ENCODE measurements at places on chromosomes 3 and 15.

DNA sequence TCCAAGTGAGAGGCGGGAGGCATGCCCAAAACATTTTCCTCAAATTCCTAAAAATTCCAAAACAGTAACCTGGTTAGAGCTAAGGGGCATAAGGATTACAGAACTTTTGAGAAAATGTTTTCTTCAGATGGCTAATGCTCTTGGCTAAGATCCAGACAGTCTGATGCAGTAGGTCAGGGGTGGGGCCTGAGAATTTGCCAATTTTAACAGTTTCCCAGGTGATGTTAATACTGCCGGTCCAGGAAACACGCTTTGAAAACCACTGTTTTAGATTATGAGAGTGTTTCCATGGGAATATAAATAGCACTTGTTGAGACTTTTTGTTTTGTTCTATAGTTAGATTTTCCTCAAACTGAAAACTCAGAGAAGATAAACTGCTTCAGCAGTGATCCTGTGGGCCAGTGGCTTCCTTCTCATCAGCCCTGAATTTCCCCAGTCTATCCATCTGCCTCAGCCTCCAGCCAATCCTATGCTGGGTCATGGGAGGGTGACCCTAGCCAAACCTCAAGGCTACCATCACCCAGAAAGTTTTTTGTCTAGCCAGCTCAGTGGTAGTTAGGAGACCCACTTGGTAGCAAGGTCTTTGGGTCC lies 71.6 kb upstream of the ACP3 start:
- no peak for DNase-seq

GRCh38 chr3:133535971-133536881 lies 37.3 kb upstream of the CDV3 start:
- no peak for DNase-seq

- no peak for DNase-seq
These were observed 58.5 kb downstream of the ECT2 start for GRCh38 chr3:172808969-172809546.

DNA sequence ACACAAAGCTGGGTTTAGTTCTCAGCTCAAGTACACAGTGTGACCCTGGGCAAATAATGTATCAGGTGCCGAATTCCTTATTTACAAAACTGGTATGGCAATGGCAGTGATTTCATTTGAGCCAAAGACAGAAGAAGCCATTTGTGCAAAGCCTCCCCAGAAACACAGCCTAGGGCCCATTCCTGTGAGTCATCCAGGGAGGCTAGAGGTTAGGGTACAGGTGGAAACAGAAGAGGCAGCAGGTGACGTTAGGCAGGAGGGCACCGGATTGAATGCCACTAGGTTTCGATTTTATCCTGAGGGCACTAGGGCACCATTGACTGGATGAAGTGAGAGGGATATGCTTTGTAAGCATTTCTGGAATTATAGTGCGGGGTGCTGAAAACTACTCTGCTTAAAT lies 766.9 kb upstream of the NR2F2 start:
- DNase-seq = no peak

DNA sequence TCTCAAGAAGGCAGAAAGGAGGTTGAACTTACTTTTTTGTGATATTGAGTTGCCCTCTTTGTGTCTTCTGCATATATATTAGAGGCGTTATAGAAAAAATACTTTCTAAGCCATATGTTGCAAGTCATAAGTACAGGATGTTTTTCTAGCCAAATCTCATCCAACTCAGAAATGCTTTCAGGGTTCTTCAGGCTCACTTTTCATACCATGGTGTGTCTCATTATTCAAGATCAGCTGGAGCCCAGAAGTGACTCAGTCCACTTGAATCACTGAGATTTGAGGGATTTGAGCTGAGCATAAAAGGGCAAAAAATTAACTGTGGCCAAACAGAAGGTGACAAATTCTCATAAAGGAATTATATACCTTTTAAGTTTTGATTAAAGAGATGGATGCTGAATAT lies 157.3 kb downstream of the WNT5A start:
- DNase-seq = no peak

- no peak for DNase-seq
These were observed 13.7 kb upstream of the ALCAM start for GRCh38 chr3:105352976-105353375.

DNA sequence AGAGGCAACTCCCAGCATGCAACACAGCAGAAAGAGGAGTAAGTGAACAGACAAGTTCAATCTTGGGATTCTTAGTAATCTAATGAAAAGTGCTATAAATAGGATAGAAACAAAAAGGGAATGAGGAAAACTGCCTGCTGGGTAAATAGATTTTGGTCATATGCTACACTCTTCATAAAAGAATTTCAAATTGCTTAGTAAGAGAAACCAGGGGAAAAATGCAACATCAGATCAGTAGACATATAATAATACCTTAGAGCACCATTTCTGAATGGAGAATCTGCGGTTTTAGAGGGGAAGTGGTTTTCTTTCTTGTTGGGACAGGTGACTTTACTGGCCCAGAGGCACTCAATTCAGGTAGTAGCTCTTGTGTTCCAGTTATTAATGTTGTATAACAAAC lies 13.4 kb upstream of the TBC1D5 start:
- no peak for DNase-seq

DNA sequence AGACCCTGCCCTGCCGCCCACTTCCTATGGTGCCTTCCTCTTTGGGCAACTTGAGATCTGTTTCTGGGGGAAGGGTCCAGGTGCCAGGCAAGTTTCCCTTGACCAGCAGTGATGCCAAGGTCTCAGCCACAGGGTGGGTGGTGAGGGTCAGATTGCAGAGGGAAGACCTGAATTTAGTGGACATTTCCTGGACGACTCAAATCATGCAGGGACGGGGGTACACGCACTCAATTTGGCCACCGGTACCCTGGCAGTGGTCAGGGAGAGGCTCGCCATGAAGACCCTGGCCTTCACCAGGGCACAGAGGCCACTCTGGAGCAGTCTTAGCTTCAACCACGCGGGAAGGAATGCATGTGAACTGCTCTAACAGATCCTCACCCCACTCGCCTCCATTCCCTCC lies 1.5 kb upstream of the GRIP2 start:
- no peak for DNase-seq

DNA sequence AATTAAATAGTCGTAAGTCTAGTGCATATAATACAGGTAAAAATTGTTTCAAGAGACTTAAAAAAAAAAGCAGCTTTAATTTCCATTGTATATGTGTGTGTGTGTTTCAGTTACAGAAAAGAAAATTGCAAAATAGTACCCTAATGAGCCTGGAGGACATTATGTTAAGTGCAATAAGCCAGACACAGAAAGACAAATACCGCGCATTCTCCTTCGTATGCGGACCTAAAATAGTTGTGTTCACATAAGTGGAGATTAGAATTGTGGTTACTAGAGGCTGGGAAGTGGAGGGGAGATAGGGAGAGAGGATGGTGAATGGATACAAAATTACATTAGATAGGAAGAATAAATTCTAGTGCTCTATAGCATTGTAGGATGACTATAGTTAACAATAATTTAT lies 3.6 kb downstream of the MESD start:
- DNase-seq = no peak

GRCh38 chr3:10875914-10876313 lies 59.9 kb downstream of the SLC6A11 start:
- no peak for DNase-seq

GRCh38 chr3:46367811-46368210 lies 2.9 kb upstream of the CCR5 start:
- no peak for DNase-seq

DNA sequence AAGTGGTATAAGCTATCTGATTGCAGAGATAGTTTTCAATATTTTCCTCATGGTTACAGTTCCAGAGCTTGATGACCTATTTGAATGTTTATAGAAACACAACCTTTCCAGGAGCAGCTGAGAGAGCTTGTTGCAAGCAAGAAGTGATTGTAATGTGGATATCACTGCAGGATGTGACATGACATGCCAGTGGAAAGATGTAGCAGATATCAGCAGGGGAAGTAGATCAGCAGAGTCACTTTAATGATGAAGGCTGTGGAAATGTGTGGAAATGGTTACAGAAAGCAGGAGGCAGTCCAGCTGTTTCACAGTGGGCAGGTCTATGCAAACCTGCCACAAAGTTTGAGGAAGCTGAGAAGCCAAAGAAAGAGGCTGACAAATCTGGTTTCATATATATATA lies 21.0 kb downstream of the TMEM158 start:
- no peak for DNase-seq

- no peak for DNase-seq
These were observed 54.5 kb upstream of the FNDC3B start for GRCh38 chr3:171984883-171985282.

- no peak for DNase-seq
These were observed 64.1 kb downstream of the CFAP44 start for GRCh38 chr3:113377158-113377557.

- DNase-seq = no peak
These were observed 82.6 kb upstream of the CSPG5 start for GRCh38 chr3:47661121-47661752.

- no peak for DNase-seq
These were observed 7.6 kb downstream of the GADL1 start for GRCh38 chr3:30886888-30887287.

- no peak for DNase-seq
These were observed 153.6 kb upstream of the ONECUT1 start for GRCh38 chr15:52943746-52944145.

- no peak for DNase-seq
These were observed 39.0 kb downstream of the IFT57 start for GRCh38 chr3:108183181-108183580.

DNA sequence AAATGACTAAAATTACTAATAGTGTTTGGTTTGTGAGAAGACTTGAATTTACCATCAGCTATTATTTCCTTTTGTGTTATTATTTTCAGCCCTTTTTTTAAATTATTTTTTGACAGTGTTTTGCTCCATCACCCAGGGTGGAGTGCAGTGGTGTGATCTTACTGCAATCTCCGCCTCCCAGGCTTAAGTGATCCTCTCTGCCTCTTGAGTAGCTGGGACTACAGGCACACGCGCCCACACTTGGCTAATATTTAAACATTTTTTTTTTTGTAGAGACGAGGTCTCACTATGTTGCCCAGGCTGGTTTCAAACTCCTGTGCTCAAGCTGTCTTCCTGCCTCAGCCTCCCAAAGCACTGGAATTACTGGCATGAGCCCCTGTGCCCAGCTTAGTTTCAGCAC lies 31.7 kb upstream of the UTS2B start:
- no peak for DNase-seq

DNA sequence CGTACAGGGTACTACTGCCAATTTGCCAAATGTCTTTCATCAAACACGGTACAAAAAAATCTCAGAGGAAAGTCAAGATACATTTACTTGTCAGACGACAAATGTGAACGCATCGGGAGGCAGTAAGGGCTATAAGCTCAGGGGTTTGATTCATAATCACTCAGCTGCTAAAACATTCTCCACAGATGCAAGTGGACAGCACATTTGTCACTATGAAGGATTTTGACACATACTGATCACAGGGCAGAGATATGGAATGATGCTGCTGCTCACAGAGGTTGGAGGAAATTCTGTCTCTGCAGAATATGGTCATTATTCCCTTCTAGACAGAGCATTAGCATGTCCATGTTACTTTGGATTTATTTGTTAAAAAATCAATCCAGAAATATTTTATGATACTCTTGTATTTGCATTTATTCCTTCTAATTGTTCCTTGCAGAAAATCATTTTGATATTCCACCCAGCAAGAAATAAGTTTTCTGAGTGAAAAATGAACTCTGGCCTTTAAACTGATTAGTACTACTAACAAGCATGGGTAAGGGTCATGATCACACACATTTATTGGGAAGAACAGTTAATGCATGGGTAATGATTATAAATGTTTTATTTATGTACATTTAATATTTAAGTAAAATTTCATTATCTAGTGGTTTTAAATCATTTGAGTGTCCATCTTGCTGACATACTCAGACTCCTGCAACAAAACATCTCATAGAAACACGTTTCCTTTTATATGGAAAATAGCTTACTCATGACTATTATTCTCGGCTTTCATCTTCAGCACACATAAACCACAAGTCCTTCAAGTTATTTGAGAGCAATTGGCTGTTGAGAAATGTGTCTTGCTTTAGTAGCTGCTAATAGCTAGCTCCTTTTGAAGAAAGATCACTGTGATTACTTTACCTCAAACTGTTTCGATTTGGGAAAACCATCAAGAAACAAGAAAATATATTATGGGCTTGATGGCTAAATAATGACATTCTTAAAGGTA lies 559.3 kb downstream of the MECOM start:
- DNase-seq = no peak

DNA sequence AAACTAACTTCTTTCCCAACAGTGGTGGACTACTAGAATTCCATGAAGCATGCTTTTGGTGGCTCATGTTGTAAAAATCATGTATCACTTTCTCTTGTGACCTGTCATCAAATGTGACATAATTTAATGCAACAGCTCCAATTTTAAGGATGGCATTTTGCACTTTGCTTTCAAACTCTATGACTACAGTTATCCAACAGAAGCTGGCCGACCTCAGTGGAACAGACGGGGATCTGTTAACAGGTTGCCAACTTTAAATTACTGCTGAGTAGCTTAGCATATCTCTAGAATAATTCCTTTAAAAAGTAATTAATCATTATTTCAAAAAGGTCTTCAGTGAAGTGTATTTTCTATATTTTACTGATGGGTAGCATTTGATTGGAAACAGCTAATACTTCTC lies 907.4 kb downstream of the FHIT start:
- DNase-seq = no peak

- DNase-seq = no peak
These were observed 30.7 kb upstream of the SNRK start for GRCh38 chr3:43255662-43256061.

GRCh38 chr3:46614431-46614830 lies 2.1 kb downstream of the FAM240A start:
- DNase-seq = no peak

GRCh38 chr3:143363949-143364348 lies 244.4 kb downstream of the CHST2 start:
- DNase-seq = no peak

DNA sequence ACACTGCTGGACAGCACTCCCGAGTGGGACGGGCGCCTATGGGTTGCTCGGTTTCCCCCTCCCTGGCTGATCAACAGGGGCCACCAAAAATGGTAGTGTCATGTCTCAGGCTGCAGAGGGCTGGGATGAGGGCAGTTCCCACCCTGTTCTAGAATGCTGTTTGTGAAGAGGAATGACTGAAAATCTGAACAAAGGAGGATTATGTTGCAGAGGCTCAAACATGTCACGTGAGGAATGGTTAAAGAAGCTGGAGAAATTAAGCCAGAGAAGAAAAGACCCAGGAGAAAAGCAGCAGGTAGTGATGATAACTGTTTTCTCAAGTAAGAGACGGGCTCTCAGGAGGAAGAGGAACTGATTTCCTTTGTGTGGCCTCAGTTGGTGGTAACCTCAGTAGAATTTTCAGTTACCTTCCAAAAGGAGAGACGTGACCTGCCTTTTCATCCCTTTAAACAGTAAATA lies 10.4 kb downstream of the SPG21 start:
- DNase-seq = no peak

GRCh38 chr15:93829115-93829870 lies 402.1 kb upstream of the MCTP2 start:
- no peak for DNase-seq

GRCh38 chr3:194705227-194705626 lies 19.5 kb downstream of the FAM43A start:
- no peak for DNase-seq

GRCh38 chr3:11370966-11371365 lies 98.8 kb downstream of the ATG7 start:
- DNase-seq = no peak
